ENCODE measurements at places on chromosomes 2 and 18.

DNA sequence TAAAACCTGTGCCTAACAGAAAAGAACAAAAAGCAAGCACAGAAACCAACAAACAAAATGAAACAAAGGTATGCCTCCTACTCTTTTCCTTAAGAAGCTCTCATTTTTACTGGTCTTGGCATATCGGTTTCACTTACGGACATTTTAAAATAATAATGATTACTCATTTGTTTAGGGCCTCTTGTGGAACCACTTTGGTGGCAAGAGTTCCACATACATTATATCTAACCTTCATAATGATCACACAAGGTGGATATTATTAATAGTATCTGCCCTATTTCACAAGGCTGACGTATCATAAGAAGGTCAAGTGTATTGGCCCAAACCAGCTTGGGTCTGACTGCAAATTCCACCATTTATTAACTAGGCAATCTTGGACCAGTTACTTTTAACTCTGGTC lies 304.7 kb downstream of the TCF4 start:
- DNase-seq: no peak

GRCh38 chr2:161315380-161315779 lies 7.2 kb downstream of the PSMD14 start:
- DNase-seq: no peak

GRCh38 chr18:65365245-65365980 lies 385.4 kb upstream of the CDH7 start:
- no peak for DNase-seq

DNA sequence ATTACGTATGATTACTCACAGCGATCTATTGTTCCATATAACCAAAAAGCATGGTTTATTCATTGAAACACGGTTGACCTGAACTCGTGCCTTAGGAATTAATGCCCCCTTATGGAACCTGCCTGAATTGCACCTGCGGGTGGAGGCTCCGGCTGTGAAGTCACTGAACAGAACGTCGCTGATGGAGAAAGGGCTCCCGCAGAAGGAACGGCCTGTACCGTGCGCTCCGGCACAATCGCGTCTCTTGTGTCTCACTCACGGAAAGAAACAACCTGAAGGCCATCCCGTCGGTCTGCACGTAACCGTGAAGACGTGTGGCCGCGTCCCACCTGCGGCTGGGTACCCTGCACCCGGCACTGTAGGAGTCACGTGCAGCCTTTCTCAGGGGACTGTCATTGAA lies 133.1 kb downstream of the NFATC1 start:
- peak; percentile 85 for DNase-seq

DNA sequence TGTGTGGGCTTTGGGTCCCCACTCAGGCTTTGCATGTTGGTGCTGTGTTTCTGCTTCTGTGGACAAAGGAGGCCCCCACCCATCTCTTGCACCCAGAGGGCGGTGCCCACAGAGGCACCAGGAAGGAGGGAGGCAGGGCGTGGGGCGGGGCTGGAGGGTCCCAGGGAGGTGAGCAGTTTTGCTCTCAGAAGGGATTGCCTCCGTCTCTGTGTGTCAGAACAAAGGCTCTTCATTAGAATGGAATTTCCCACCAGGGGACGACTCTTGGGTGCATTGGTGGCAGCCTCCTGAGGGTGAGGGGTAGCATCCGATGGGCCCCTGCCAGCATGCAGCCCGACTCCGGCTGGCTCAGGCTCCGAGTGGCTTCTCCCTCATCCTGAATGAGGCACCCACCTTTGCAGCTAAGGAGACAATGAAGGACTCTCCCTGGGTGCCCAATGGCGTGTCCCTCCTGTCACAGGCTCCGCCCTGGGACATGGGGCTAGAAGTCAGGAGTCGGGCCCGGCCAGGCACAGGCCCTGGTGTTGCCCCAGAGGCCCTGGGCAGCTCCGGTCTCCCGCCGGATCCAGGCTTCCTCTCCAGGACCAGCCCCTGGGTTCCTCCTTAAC lies 7.0 kb upstream of the ERFE start:
- DNase-seq: no peak

DNA sequence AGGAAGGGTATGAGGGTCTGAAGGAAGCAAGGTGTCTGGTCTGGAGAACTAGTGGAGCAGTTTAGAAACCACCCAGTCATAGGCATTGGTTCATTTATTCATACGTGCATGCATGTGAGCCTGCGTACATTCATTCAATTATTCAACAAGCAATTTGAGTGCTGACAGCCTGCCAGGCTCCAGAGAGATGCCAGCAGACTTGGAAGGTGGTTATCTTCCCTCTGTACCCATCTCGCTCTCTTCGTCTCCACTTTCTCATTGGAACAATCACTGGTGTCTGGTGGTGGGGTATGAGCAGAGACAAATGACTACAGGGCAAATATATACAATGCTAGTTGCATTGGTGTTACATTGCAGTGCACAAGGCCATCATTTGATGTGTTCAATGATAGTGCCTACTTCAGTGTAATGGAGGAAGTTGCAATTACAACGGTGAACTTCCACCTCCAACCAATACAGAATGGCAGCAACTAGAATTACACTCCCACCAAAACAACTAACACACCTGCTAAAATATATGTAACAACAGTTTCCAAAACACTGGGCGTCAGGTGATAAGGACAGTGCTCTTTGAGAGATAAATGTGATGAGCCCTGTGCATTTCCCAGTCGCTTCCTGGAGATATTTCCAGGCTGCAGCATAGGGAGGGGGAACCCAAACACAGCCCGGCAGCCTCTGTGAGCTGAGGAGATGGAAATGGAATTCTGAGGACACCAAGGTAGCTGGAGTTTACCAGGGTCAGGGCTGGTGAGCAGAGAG lies 32.6 kb upstream of the CNGA3 start:
- no peak for DNase-seq

GRCh38 chr18:22149710-22150109 lies 19.7 kb upstream of the GATA6 start:
- DNase-seq: no peak

DNA sequence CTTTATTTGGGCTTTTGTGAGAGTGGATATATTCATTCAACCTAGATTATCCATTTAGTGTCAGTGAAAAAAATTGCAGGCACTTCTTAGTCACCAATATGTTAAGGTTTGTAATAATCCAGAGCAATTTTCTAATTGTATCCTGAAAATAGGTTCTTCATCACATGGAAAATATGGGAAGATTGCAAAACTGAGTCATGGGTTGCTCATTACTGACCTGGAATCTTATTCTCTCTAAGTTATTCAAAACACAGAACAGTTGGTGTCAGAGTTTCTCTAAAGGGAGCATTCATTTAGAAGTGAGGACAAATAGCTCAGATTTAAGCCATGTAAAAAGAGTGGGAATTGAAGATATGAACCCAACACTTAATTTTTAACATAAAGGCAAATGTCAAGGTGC lies 181.3 kb downstream of the IKZF2 start:
- no peak for DNase-seq

GRCh38 chr2:61266632-61267505 lies 104.9 kb downstream of the C2orf74 start:
- no peak for DNase-seq

GRCh38 chr2:231951452-231952035 lies 10.0 kb upstream of the DIS3L2 start:
- no peak for DNase-seq

DNA sequence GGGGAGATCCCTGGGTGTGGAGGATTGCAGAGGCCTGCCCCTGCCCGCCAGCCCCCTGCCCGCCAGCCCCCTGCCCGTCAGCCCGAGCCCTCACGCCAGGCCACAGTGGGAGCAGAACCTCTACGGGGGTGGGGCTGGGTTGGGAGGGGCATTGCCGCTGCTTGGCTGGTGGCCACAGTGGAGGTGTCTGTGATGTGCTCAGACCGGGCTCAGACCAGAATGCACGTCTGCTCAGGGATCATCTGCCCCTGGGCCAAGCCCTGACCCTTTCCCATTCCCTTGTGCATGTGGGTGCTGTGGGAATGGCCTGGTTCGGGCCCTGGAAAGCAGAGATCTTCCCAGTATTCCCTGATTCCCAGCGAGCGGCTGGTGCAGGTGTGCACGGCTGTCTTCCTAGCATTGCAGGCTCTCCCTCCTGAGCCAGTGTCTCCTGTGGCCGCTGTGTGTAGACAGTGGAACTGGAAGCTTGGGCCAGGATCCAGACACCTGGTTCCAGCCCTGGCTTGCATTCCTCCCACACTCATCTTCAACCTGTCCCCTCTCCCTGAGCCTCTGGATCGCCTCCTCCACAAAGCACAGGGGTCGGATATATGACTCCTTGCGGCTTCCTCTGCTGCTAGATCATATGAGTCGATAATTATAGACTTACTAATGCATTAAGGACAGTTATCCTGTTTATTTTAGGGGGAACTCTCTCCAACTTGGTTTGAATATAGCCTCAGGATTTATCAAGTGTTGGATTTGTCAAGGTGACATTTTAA lies 161.6 kb downstream of the LDLRAD4 start:
- DNase-seq: no peak

DNA sequence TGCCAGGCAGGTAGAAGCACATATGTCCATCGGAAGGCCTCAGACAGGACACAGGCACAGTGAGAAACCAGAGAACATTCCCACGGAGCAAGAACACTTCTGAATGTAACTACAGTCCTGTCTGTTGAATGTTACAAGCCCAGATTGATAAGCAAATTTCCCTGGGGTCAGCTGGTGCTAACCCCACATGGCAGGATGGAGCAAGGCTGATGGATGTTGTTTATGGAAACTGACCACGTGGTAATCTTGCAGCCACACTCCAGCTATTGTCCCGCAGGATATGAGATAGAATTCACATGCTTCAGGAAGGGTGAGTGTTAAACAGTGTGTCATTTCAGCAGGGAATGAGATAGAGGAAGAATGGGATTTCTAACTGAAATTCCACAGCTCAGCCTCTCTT lies 138.8 kb upstream of the COPS8 start:
- no peak for DNase-seq

- no peak for DNase-seq
Observed at GRCh38 chr2:153509133-153509532, 30.6 kb upstream of the RPRM start.

DNA sequence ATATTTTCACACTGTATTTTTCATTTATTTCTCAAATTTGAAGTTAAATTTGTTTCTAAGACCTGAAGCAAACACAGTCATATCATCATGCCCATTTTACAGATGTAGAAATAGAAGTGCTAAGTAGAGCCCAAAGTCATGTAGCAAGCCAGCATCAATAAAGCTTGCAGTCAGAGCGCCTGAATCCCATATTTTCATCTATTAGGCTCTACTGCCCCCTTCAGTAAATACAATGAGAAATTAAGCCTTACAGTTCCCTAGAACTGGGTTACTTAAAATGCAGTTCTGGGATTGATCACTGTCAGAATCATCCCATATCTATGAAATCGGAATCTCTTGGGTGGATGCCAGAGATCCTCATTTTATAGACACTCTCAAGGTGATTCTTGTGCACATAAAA lies 419.9 kb downstream of the TGIF1 start:
- DNase-seq: no peak

- no peak for DNase-seq
Observed at GRCh38 chr2:27773959-27774358, 2.4 kb downstream of the MRPL33 start.

- no peak for DNase-seq
Observed at GRCh38 chr18:47680488-47680887, 250.0 kb downstream of the SMAD2 start.

GRCh38 chr2:216545359-216545758 lies 46.7 kb downstream of the RPL37A start:
- DNase-seq: no peak

GRCh38 chr2:124180635-124181034 lies 155.5 kb downstream of the CNTNAP5 start:
- DNase-seq: no peak

GRCh38 chr2:189440644-189440946 lies 679 bp upstream of the WDR75 start:
- DNase-seq: no peak

DNA sequence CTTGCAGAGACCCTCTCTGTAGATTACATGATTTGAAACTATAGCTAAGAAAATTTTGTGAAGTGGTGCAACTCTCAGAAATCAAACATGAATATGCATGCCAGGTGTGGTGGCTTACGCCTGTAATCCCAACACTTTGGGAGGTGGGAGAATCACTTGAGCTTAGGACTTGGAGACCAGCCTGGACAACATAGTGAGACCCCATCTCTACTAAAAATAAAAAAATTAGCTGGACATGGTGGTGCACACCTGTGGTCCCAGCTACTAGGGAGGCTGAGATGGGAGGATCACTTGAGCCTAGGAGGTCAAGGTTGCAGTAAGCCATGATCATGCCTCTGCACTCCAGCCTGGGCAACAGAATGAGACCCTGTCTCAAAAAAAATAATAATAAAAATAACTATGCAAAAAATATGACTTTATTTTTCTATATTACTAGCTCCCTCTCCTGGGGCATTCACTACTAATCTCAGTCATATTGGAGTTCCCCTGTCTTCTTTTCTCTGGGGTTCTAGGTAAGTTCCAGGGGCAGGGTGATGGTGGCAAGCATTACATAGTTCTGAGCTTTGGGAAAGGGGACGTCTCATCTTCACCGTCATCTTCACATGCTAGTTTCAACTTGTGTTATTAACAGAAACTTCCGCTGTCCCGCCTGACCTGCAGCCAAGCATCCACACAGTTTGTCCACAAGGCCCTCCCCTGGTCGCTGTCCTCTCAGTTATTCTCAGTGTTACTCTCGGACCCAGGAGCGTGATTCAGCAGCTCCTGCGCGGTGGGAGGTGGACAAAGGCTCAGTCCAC lies 96.8 kb upstream of the MBOAT2 start:
- no peak for DNase-seq

GRCh38 chr2:138881126-138881525 lies 100.9 kb upstream of the NXPH2 start:
- no peak for DNase-seq

- no peak for DNase-seq
Observed at GRCh38 chr2:184004289-184004947, 593.9 kb upstream of the ZNF804A start.

DNA sequence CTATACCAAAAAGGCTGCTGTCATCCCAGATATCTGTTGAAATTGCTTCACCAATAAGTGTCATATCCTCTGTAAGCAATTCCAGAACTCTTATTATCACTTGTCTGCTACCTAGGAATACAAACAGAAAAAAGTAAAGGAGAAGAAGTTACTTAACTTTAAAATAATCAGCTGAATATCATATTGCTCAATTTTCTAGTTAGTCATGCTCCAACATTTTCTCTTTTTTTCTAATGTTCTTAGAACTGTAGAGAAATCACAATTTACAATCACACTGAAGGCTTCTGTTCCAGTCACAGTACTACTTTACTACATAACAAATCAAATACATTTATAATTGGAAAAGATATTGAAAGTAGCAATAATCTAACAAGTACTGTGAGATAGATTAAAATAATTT lies 17.4 kb downstream of the RTTN start:
- no peak for DNase-seq
